ENCODE measurements at places on chromosomes 1 and 21.

DNA sequence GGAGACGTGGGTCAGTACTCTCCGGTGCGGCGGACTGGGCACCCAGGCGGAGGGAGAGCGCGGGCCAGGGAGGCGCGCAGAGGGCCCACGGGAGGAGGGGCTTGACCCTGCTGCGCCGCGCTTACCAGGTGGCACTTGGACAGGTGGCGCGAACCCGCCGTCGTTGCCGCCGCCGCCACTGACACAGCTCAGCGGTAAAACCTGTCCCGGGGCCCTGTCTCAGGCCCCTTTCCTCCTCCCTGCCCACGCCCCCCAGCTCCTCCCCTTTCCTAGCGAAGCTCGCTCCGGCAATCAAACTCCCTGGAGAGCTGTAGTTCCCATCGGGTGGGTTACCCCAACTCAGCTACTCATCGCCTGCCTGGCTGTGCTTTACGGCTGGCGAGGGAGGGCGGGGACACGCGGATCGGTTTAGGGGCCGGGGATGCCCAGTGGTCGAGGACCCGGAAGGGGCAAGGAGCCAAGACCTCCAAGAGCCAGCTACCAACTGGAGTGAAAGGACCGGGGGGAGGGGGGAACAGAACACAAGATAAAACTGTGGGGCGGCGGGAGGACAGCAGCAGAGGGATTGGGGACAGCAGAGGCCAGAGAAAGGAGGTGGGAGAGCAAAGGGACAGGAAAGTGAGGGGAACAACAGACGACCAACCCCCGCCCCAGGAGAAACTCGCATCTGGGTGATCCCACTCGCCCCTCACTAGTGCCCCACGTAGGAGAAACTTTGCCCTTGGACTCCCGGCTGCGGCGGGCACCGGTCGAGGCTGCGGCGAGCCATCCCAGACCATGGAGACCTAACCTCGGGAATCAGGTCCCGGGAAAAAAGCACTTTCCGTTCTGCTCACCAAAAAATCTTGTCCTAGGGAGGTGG, 2.9 kb downstream of the GFI1 start:
- DNase-seq = peak; percentile 46

DNA sequence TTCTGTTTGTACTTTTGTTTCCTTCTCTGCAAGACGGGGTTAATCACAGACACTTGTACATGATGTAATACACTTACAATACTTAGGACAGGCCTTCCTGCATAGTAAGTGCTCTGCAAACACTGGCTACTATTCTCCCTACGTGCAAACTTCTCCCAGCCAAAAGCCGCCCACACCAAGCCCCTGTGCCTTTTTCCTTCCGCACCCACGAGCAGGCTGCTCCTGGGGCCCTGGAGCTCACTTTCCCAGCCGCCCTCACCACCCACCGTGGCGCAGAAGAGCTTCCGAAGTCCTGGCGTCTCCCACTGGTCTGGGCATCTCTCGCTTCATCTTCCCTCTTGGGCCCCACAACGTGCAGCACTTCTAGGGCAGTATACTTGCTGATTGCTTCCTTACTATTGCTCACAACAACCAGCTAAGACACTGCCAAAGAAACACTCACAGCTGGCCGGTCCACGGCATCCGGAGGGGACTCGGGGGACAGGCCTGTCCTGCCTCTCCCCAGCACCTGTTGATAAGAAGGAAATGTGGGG, 22.5 kb upstream of the GPR157 start:
- no peak for DNase-seq

- no peak for DNase-seq
Measured at GRCh38 chr1:23799570-23800399, 769 bp downstream of the GALE start.

DNA sequence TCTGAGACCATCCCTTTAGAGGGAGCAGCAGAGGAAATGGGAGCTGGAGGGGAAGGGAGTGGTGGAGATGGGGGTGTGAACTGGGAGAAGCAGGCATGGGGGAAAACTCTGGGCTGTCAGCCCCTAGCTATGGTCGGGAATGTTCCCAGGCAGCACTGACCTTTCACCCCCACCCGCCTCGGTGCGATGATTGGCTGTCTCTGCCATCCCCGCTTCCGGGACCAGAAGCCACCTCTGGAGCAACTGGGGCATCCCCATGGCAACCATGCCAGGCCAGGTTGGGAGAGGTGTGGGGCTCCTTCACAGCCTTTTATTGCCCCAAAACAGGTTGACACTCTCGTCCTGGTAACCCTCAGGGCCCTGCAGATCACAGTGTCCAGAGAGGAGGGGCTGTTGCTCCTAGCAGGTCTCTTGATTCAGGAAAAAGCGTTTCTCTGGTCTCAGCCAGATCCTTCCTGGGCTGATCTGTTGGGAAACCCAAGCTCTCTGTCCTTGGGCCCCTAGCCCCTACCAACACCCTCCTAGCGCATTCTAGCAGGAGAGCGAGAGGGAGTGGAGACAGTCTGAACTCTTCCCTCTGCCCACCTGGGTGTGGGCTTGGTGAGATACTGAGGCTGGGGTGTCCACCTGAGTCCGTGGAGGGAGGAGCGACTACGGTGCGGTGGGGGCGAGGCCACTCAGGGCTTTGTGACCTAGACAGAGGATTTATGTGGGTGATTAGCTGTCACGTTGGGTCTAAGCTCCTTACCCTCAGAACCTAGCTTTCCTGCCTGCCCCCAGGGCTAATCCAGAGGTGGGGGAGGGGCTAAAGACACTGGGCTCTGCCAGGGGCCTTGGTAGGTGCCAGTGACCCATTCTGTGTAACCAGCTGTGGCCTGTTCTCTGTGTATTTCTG, 12.2 kb upstream of the SLC6A9 start:
- DNase-seq = no peak

- peak; percentile 70 for DNase-seq
Measured at GRCh38 chr1:155938220-155938627, 3.2 kb upstream of the RXFP4 start.

DNA sequence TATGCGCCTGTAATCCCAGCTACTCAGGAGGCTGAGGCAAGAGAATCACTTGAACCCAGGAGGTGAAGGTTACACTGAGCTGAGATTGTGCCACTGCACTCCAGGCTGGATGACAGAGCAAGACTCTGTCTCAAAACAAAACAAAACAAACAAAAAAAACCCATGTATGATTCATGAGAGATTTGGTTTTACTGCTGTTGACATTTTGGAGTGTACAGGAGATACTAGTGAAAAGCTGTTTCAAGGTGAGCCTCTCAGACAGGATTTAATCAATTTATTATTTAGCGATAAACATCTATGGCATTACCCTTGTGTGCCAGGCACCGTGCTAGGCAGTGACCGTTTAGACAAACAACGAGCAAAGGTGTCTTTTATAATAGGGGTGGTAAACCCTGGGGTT, 16.5 kb downstream of the LHX4 start:
- DNase-seq = no peak

DNA sequence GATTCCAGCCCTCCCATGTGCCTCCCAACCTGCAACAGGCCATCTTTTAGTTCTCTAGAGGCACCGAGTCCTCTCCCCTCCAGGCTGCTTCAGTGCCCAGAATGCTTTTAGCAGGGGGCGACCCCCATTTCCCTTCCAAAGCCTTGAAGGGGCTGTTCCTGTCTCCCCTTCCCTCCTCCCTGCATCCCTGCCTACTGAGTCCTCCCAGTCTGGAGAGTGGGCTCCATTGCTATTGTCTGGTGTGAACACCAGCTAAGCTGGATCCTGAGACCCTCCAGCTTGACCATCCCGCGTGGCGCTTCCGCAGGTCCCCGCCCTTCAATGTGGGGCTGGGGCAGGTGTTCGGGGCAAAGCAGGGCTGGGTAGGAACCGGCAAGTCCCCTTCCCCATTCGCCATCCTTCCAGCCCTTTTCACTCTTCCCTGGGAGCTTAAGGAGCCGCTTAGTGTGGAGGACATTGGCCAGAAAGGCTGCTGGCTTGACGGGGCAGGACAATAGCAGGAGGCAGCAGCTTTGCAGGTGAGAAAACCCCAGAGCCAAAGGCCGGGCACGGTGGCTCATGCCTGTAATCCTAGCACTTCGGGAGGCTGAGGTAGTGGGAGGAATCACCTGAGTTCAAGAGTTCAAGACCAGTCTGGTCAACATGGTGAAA, 32.2 kb downstream of the PADI6 start:
- DNase-seq = no peak

GRCh38 chr1:174744886-174745285, 254.9 kb upstream of the CACYBP start:
- DNase-seq = no peak

GRCh38 chr1:193680247-193680923, 494.0 kb upstream of the B3GALT2 start:
- no peak for DNase-seq

DNA sequence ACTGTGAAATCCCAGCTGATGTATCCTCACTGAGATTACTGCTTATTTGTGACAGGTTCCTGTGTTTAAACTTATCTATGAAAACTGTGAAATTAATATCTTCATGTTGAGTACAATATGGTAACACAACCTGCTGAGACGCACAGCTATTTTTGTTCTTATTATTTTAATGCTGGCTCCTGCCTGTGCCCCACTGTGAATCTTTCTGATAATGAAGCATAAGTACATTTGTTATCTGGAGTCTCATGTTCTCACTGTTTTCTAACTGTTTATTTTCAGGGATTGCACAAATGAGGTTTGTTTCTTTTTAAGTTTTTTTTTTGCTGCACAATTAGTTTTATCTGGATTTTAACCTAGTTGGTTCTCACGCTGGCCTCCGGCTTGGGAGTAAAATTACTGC, 39.9 kb upstream of the IFNAR2 start:
- DNase-seq = no peak

DNA sequence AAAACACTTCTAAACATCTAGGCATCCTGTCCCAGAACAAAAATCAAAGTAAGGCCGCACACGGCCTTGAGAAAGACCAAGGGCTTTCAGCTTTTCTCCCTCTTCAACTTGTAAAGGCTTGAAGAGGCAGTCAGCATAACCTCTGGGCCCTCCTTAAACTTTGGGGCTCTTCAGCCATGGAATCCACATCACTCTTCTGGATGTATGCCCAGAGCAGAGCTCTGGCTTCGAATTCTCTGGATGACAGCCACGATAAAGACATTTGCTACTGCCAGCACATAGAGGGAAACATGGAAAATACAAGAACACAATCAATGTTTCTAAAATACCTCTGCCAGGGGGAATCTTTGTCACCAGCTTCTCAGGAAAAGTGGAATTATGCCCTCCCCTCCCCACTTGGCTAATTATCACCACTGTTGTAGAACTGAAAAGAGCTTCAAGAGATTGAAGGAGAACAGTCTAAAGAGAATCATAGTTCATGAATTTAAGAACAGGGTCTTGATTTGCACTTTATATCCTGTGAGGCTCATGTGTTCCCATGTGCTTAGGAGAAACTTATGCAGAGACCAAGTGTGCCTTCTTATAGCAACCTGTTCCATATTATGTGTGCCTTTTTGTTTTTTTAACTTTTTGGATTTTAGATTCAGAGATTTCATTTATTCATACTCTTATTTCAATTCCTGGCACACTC, 39.0 kb upstream of the DPT start:
- no peak for DNase-seq

DNA sequence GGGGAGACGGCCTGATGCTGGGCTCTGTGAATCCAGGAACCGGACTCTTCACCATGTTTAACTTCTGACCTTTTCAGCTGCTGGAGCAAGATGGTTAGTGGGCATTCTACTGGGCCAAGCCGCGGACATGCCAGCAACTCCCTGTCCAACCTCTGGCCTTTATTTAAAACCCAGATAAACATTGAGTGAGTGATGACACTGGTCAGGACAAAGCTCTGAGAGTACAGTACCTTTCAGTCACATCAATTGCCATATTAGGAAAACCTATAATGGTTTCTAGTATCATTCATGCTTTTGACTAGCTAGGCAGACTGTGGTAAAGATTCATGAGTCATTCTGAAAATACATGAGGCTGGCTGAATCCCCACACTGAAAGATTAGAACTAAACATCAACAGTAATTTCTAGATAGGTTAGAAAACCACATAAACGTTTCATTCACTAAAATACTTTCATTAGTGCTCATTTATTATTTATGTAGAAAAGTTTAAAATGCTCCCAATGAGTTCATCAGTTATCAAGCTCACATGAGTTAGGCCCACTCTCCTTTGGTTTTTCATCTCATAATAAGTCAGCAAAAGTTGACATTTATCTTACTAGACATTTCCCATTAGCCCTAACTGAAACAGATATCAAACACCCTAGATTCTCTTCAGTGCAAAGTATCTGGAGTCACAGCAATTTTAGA, 7.1 kb upstream of the ACTA1 start:
- no peak for DNase-seq

- no peak for DNase-seq
Measured at GRCh38 chr1:225873281-225873850, 8.8 kb downstream of the TMEM63A start.

GRCh38 chr1:14506471-14507255, 91.8 kb upstream of the KAZN start:
- no peak for DNase-seq

DNA sequence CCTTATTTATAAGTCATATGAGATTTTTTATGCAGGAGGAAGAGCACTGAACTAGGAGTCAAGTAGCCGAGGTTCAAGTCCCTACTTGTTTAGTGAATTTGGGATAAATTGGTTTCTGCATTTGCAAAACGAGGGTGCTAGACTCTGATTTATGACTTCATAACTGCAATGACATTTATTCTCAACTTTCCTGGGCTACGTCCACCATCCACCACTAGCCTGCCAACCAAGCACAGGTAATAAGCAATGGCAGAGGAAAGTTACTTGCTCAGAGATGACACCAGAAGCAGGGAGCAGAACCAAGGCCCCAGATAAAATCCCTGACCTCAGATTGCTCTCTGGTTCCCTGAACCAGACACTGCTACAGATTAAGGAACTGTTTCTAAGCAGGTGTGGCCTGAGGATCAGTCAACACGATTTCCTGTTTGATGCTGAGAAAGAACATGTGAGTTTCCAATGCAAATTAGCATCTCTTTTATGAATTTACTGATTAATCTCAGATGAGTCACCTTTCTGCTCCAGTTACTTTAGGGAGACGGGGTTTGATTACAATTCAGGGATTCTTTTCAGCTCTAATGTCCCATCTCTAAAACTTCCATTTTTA, 52.7 kb downstream of the PLPP3 start:
- DNase-seq = peak; percentile 19

GRCh38 chr1:59619557-59619956, 195.2 kb upstream of the HOOK1 start:
- no peak for DNase-seq

GRCh38 chr1:69707103-69707502, 139.4 kb downstream of the LRRC7 start:
- DNase-seq = no peak

DNA sequence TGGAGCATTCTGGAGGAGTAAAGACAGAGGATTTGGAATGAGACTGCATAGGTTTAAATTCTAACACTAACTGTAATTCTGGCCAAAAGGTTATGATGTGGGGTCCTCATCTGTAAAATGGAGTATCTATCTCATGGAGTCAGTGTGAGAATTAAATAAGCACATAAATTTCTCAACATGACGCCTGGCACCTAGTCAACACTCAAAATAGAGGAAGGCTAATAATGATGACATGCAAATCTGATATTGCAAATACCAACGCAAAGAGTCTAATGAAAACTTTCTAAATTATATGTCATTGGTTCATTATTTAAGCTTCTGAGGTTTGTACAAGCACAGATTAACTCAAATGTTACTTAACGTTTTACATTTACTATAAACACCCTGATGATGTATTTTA, 29.6 kb downstream of the APP start:
- no peak for DNase-seq

GRCh38 chr1:150979092-150980056, 2.7 kb upstream of the ANXA9 start:
- DNase-seq = peak; percentile 87
